ENCODE measurements at places on chromosomes 1 and 21. TPM values are rescaled to one million over a fixed set of nuclear protein-coding genes. Genes with fewer than 3 reads are reported as not detected.

The ADAM30 gene
- not detected for total RNA-seq

The KCNK2 gene
- 48.7 TPM for total RNA-seq

GRCh38 chr1:156898161-156898566 is 4.6 kb downstream of the PEAR1 start:
- peak; percentile 88 for DNase-seq

The TNFRSF1B gene
- 14.7 TPM for total RNA-seq

DNA sequence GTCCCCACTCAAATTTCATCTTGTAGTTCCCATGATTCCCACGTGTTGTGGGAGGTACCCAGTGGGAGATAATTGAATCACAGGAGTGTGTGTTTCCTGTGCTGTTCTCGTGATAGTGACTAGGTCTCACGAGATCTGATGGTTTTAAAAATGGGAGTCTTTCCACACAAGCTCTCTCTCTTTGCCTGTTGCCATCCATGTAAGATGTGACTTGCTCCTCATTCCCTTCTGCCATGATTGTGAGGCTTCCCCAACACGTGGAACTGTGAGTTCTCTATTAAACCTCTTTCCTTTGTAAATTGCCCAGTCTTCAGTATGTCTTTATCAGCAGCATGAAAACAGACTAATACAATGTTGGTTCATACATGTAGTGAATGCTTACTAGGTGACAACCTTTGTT is 163.2 kb upstream of the PALMD start:
- DNase-seq, result no peak

DNA sequence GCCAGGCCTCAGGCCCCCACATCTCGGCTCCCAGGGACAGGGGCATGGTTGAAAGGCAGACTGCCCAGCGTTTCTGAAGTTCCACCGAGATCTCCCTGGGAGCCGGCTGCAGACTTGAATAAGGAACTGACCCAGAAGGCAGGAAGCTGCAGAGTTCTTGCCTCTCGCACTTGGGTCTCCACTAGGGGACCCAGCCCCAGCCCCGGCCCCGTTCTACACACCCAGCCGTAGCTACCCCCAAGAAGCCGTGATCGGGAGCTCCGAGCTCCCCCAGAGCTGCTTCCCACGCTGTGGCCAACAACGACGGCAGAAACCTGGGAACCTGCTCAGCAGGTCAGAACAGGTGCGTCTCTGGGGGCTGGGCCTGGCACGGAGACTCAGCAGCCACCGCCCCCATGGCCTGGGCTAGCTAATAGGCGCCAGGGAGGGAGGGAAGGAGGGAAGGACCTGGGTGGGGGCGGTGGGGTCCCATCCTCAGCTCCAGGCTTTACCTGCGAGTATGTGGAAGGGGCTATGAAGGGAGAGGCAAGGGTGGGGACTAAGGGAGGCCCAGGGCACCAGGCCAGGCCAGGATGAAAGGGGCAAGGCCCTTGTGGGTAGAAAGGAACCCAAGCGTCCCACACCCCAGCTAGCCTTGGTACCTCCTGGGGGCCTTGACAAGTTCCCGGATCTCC is at the start of gene NECTIN4:
Gene NECTIN4 (minus strand): TSS at position 308 of the 674 bp plus-strand sequence. CDS start 262 bp downstream, at position 46.
- peak; percentile 87 for DNase-seq

- DNase-seq, result no peak
These were observed 5.9 kb downstream of the C1orf226 start for GRCh38 chr1:162387226-162388082.

DNA sequence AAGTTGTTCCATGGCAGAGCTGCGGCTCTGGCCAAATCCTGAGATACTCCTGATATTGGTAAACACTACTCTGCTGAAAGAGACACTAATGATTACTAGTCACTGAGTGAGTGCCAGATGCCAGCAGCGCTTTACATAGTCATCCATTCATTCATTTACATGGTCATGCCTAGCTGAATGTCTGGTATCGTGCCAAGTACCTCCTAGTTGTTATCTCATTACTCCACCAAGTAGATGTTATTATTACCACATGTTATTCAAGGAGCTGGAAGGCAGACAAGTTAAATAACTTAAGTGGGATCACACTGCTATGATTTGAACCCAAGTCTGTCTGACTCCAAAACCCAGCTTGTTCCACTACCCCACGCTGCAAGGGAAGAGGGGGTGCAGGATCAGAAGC is 4.7 kb downstream of the OLFML2B start:
- peak; percentile 53 for DNase-seq

DNA sequence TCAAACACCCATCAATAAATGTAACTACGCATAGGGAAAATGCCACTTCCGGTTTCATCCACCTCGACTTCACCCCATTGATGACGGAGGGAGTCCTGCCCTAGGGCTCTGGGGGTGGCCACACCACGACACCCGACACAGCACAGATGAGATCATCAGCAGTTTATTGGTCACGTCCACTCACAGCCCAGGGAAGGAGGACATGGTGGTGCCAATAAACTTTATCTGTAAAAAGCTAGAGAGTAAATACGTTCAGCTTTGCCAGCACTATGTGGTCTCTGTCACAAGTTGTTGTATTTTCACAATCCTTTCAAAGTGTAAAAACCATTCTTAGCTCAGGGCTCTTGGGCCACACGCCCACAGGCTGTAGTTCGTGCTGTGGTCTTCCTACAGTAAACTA is 16.3 kb downstream of the SETD4 start:
- DNase-seq, result no peak

DNA sequence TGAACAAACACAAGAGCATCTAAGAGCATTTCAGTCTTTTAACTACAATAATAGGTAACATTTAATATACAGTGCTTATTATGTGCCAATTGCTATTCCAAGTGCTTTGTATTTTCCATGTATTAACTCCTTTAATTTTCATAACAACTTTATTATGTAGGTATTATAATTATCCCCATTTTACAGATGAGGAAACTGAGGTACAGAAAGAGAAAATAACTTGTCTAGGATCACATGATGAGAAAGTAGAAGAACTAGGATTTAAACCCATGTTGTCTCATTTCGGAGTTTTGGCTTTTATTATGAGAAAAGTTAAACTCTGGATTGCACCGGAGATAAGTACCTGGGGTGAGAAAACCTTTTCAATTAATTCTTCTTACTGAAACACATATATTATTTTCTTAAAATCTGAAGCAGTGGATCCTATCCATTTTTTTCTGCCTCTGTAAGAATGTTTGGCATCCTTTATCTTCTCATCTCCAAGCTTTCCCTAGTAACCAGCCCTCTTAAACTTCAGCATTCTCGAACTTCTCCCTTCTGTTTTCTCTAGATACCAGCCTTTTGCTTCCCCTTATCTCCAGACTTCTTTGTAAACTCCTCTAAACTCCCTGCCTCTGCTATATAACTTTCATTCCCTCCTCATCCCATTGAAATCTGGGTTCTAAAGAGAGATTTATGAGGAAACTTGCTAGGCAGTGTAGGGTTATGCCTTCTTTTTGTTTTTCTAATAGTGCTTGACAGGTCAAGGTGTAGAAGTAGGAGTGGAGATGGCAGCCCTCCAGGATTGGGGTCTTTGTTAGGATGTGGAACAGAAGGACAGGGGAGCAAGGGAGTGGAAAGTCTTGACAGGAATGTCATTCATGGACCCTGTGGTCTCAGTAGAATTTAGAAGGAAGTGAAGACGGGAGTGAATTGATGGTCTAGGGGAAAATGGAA is 28.3 kb downstream of the POU2F1 start:
- no peak for DNase-seq

The SYNC gene
- 15.6 TPM for total RNA-seq

The FHAD1 gene
- total RNA-seq, result 2.9 TPM

DNA sequence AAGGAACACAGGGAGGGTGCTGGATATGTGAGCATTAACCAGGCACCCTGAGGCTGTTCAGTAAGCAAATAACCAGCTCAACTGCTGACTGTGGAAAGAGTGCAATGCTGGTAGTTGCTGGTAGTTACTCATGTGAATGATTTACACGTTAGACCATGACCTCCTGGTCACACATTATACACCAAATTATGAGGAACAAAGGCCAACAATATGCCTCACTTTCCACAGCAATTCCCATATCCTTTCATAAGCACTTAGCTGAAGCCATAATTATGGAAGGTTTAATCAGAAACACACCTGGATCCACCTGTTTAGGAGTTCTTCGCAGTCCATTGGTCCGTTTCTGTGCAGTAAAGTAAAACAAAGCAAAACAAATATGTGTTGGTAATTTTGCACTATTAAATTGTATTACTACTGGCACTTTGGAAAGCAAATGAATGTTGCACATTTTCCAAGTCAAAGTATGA is 281.8 kb downstream of the VAV3 start:
- DNase-seq, result peak; percentile 26

GRCh38 chr1:99594205-99594604 is 51.7 kb upstream of the PALMD start:
- DNase-seq, result no peak

The KIAA0040 gene
- 4.1 TPM for total RNA-seq

- no peak for DNase-seq
These were observed 75.3 kb downstream of the CD58 start for GRCh38 chr1:116495535-116495934.
